ENCODE measurements at places on chromosomes 16 and 17. TPM values are rescaled to one million over a fixed set of nuclear protein-coding genes. Genes with fewer than 3 reads are reported as not detected.

DNA sequence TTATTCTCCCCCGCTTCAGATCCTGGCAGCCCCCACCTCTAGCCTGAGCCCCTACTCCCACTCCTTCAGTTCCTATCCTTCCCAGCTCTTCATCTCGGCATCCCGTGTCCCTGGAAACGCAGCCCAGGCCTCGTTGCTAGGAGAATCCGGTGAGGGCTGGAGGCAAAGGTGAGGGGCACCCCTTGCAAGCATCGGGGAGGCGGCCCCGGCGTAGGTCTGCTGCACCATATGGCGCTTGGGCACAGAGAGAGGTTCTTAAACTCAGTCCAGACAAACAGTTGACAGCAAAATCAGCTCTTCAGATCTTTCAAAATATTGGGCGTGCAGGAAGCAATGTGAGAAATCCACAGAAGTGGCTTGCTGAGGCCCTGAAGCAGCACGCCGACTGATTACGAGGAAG, 15.0 kb downstream of the SLC38A8 start:
- no peak for DNase-seq

DNA sequence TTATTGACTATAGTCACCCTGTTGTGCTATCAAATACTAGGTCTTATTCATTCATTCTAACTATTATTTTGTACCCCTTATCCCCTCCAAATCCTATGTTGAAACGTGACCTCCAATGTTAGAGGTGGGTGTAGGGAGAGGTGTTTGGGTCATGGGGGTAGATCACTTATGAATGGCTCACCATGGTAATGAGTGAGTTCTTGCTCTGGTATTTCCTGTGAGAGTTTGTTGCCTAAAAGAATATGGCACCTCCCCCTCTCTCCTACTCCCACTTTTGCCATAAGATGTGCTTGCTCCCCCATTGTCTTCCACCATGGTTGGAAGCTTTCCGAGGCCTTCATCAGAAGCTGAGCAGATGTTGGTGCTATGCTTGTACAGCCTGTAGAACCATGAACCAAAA, 59.3 kb upstream of the BRD7 start:
- no peak for DNase-seq

- DNase-seq: no peak
Measured at GRCh38 chr16:85724126-85724879, 26.6 kb downstream of the C16orf74 start.

- no peak for DNase-seq
Measured at GRCh38 chr16:59259950-59260319, 525.8 kb upstream of the GOT2 start.

The SPEM3 gene
- polyA plus RNA-seq: not detected

DNA sequence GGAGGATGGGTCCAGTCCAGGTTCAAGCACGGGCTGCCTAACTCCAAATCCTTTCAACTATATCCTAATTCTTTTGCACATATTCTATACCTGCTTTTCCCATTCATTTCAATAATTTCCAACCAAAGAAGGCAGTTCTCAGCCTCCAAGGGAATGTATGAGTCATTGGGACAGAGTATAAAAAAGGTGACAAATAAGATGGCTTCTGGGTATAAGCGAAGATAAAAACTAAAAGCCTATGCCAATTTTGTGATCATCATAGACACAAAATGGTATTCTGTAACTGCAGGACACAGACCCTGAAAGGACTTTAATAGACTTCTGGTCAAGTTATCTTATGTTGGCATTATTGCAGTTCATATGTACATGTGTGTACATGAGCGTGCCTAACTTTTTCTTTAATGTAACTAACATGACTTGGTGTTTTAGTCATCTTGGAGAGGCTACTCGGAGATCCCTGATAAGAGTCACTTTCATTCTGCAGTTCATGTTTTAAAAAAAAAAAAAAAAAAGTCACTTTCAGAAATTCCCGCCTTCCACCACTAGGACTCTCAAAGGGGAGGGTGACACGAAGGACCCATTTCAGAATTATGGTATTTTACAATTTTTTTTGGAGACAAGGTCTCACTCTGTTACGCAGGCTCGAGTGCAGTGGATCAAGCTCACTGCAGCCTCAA, 17.3 kb downstream of the COG1 start:
- no peak for DNase-seq

DNA sequence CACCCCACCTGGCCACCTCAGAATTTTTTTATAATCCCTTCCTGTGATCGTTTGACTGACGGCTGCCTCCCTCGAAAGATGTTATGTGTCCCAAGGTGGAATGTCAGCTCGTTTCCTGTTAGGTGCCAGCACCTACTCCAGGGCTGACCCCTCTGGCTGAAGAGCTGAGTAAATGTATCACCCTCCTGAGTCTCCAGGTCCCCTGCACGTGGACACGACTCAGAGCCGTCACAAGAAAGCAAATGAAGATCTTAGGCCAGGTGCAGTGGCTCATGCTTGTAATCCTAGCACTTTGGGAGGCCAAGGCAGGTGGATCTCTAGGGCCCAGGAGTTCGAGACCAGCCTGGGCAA, 273.2 kb downstream of the C16orf95 start:
- DNase-seq: no peak

The NKD1 gene
- polyA plus RNA-seq: 10.6 TPM

GRCh38 chr16:56675685-56676210, 6.1 kb downstream of the MT1H start:
- DNase-seq: no peak

The TSNAXIP1 gene
- 6.9 TPM for polyA plus RNA-seq

DNA sequence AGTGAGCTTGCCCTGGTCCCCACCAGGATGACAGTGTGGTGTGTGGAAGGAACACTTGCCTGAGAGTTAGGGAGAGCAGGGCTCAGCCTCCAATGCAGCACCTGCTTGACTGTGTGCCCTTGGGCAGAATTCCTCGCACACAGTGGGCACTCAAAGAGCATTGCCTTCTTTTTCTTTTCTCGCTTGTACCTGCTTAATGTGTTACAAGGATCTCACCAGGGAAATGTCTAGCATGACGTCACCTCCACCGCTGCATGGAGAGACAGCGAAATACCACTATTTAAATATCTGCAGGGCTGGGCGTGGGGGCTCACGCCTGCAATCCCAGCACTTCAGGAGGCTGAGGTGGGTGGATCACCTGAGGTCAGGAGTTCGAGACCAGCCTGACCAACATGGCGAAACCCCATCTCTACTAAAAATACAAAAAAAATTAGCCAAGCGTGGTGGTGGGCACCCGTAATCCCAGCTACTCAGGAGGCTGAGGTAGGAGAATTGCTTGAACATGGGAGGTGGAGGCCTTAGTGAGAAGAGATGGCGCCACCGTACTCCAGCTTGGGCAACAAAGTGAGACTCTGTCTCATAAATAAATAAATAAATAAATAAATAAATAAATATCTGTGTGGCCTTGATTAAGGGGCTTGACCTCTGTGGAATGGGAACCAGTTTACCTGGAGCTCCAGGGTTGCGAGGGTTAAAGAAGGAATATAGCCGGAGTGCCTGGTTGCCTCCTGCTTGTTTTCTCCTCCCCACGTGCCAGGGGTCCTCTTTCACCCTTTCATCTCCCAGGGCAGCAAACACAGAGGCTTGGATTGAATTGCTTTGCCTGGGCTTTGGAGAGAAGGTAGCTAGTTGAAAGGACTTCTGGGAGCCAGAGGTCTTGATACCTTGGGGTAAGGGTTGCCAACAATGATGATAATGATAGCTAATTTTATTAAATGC, 16.3 kb downstream of the SNX29 start:
- DNase-seq: peak; percentile 46

GRCh38 chr16:17804857-17805256, 334.1 kb upstream of the XYLT1 start:
- no peak for DNase-seq

DNA sequence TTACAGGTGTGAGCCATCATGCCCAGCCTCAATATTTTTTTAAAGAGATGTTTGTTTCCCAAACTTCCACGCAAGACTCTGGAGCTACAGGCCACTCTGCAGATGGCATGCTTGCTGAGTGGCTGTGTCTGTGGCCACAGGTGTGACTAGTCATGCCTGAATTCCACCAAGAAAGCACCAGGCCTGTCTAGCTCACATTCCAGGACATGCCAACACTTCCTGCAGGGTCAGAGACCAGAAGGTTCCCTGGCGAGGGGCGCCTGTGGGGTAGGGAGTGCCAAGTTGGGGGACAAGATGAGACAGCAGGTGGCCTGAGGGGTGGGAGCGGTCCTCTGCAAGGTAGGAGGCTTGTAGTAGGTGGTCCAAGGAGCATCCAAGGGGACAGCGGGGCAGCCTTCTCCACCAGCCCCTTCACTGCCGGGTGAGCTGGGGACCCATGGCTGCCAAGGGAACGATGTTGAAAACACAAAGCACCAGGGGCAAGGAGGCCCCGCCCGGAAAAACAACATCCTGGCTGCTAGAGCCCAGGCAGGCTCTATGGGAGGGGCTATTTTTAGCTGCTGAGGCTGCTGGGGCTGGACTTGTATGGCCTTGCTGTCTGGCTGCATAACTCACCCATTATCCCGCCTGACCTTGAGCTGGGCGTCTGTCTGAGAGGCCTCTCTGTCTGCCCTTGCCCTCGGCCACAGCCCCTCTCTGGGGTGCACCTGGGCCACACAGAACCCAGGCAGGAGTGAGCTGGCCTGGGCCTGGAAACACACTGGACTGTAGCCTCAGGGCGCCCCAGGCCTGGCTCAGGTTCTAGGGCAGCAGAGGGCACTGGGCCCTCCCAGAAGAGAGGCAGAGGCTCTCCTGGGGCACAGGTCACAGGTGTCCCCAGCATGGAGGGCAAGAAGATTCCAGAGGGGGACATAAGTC, 5.7 kb downstream of the TRIM47 start:
- DNase-seq: no peak

GRCh38 chr17:50638606-50638965, 3.9 kb downstream of the ABCC3 start:
- DNase-seq: no peak

The CFAP52 gene
- 3.0 TPM for polyA plus RNA-seq

DNA sequence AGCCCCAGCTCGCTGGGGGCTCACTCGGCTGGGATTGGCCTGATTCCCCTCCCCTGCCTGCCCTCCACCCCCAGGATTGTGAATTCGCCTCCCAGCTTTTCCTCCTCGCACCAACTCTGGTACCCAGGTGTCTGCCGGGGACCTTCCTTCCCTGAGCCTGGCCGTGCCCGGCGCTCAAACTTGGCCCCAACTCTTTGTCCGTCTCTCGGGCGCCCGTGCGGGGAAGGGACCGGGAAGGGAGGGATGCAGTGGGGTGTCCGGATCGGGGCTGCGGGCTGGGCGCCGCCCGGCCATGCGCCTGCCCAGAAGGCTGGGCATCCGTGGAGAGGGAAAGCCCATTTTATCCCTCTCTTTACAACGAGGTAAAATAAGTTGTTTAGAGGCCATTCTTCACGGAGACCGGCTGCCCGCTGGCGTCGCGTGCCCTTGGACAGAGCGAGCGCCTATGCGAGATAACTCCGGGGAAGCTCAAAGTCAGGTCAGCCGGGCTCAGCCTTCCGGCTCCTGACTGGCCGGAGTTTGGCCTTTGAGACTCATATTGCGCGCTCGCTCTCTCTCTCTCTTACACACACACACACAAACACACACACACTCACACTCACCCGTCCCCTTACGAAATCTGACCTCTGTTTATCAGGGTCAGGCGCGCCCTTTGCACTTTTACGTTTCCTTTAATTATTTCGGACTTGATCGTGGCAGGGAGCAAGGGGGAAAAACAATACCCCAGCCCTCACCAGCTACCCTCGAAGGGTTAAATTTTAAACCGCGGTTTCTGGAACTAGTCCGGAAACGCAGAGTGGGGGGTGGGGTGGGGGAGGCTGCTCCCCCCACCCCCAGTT, 774 bp upstream of the MAF start:
- DNase-seq: no peak

GRCh38 chr16:86597880-86598606, 19.7 kb downstream of the FOXL1 start:
- no peak for DNase-seq

The ZDHHC7 gene
- 59.0 TPM for polyA plus RNA-seq

- DNase-seq: no peak
Measured at GRCh38 chr16:14586637-14587305, 43.3 kb downstream of the PARN start.

The TBC1D3C gene
- polyA plus RNA-seq: not detected

The GP2 gene
- polyA plus RNA-seq: 2.9 TPM

Measured in renal cortex interstitium (tissue), 15 donors.